ENCODE measurements at places on chromosomes 5 and 9. TPM values are rescaled to one million over a fixed set of nuclear protein-coding genes. Genes with fewer than 3 reads are reported as not detected.

DNA sequence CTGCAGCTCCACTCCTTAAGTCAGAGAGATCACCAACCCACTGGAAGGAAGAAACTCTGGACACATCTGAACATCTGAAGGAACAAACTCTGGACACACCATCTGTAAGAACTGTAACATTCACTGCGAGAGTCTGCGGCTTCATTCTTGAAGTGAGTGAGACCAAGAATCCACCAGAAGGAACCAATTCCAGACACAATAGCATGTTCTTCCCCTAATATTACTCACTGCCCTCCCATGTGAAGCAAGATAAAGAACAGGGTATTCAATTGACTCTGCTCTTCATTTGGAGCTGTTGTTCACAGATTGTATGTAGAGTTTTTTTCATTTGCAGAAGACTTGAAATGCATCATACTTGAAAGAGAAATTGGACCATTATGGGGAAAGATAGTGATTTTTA, 10.8 kb downstream of the SAXO1 start:
- no peak for DNase-seq

DNA sequence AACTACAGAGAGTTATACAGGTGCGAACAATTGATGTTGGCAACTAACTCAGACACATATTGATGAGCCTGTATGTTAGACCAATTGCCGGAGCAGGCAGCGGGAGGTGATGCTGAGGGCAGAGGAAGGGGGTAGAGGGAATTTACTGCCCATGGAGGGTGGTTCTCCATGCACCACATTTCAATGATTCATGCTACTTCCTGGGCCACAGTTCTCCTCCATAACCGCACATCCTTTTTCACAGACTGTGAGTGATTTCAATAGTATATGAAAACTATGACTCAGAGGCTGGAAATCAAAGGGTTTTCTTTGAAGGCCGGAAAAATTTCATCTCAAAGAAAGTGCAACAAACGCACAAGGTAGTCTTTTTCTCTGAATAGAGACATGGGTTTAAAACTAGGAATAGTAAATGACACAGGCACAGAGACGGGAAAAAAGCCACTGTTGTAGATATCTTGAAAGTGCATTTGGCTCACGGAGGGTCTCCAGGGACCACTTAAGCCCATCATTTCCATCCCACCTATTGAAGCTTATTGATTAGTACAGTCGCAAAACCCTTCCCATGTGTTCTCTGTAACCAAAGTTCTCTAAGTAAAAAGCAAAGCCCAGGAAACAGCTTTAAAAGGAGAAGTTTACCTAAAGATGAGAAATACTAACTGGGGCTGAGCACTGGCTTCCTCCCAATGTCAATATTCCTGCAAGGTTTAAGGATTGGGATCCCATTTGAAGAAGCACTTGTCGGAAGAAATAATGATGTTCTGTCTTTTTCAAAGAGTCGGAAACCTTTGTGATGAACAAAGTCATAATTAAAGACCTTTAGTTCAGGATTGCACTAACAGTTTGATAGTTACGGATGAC, 28.0 kb upstream of the ADAM19 start:
- DNase-seq, result peak; percentile 82

SGCD gene
- not detected for total RNA-seq

- DNase-seq, result no peak
These were observed 88.8 kb downstream of the NSUN2 start for GRCh38 chr5:6543830-6544560.

- DNase-seq, result no peak
These were observed 51.0 kb downstream of the SH3PXD2B start for GRCh38 chr5:172403189-172403796.

- no peak for DNase-seq
These were observed 3.3 kb downstream of the PRELID1 start for GRCh38 chr5:177306674-177307543.

FRMPD1 gene
- not detected for total RNA-seq

SLC25A2 gene
- not detected for total RNA-seq

DNA sequence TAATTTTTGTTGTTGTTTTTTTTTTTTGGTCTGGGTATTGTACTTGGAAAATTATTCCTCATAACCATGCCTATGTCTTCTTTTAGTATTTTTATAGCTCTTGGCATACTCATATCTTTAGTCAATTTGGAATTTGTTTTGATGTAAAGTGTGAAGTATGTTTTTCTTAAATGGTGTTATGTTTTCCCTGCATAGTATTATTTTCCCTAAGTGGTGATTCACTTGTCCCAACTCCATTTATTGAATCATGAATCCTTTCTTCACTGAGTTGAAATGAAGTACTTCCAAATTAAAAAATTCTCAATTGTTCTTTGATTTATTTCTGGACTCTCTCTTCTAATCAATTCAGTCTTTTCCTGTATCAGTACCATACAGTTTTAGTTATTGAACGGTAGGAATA, 46.5 kb downstream of the POLK start:
- no peak for DNase-seq

TOMM5 gene
- total RNA-seq, result 136 TPM

DNA sequence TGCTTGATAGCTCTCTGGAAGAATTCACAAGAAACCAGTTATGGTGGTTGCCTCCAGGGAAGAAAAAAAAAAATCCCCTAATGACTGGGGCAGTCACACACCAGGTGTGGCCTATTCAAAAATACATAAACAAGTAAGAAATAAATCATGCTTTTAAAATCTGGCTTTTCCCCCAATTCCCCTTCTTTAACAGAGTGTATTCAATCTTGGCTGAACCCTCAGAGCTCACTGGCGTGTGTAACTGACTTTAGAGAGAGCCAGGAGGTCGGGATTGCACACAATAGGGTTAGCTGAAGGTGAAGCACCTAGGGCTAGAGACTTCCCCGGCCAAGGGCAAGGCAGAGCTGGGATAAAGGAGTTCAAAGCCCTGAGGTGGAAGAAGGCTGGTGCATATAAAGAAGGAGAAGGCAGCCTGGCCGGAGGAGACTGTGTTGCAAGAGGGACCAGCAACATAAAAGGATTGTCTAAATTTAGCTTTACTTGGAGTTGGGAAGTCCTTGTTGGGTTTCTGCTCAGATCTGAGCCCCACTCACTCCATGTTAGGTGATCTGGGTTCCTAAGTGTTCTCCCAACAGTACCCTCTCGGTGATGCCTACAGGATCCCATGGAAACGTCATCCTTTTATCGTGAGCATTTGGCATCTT, 19.7 kb downstream of the FNBP1 start:
- peak; percentile 45 for DNase-seq

DRD1 gene
- not detected for total RNA-seq

PCDHGA5 gene
- total RNA-seq, result 0.05 TPM

DNA sequence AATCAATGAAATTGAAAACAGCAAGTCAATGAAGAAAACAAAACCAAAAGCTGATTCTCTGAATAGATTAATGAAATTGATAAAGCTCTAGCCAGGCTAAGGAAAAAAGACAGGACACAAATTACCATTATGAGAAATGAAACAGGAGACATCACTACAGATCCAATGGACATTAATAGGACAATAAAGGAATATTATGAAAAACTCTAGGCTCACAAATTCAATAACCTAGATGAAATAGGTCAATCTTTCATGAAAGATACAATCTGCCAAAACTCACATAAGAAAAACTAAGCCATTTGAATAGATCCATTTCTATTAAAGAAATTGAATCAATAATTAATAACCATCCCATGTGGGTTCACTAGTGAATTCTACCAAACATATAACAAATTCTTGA, 37.3 kb downstream of the TTC23L start:
- no peak for DNase-seq

- no peak for DNase-seq
These were observed 65.5 kb upstream of the HSPA9 start for GRCh38 chr5:138640646-138641254.

DNA sequence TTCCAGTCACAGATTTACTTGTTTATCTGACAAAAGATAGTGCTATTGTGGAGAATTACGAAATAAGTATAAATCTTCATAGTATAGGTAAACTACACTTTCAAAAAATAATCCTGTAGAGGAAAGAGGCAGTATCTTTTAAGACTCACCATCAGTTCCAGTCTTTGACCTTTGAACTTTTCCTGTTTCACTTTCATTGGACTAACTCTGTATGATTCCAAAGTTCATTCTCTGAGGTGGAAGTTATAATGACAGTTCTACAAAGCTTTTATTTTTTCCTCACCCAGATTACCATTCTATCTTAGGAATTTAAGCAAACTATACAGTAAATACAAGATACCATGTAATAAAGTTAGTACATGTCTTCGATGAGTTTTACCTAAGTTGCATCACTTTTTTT, 901.3 kb upstream of the SEMA6A start:
- DNase-seq, result no peak
